RPMI8226 (cell line): ENCODE measurements at places on chromosomes 4 and X.
A peak's percentile ranks its signal among the peaks of the same experiment; 100 is the strongest.

GRCh38 chr4:107685740-107686139 lies 34.3 kb downstream of the PAPSS1 start:
- DNase-seq, result no peak

- peak; percentile 18 for DNase-seq
Measured at GRCh38 chr4:78656968-78657445, 105.4 kb downstream of the ANXA3 start.

- DNase-seq, result peak; percentile 61
Measured at GRCh38 chr4:6109842-6110560, 90.3 kb downstream of the JAKMIP1 start.

DNA sequence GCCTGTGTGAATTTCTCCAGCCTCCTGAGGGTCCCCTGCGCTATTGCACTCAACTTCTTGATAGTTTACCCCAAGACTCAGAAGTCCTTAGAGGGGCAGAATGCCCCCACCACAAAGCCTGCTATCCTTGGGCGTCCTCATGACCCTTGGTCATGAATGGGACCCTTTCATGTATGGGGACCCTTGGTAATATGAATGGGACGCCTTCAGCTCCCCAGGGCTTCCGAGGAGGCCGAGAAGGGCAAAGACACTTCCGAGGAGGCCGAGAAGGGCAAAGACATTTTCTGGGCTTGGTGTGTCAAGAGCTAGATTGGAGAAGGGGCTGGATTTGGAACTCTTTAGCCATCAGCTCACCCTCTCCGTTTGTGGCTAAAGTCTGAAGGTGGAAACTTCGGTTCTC lies 8.6 kb downstream of the SHOX start:
- no peak for DNase-seq
